ENCODE measurements at places on chromosomes 4 and X. TPM values are rescaled to one million over a fixed set of nuclear protein-coding genes. Genes with fewer than 3 reads are reported as not detected.

DNA sequence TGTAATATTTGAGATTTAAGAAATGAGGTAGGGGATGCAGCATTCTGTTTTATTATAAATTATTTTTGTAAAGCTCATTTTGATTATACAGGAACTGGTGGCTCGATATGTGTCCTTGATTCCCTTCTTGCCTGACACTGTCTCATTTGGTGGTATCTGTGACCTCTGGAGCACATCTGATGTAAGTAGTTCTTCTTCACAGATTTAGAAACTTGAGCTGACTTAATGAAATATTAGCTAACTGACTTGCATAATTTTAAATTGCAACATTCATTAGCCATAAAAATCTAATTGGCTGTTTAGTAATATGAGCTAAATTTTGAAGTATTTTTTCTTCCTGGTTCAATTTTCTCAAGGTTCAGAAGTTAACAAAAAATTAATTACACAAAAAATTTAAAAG is 69.1 kb downstream of the FBXL5 start:
- H3K4me1 ChIP-seq, result no peaks in the 10 kb centered on the region
- H3K27me3 ChIP-seq, result no peaks in the 10 kb centered on the region
- no peak for DNase-seq
- H3K36me3 ChIP-seq, result no peaks in the 10 kb centered on the region
- no peak overlapping the region for H3K27ac ChIP-seq
- H3K4me3 ChIP-seq, result no peak overlapping the region

- H3K27ac ChIP-seq, result no peak overlapping the region
- no peak for DNase-seq
- H3K27me3 ChIP-seq, result peaks cover 13% of the 10 kb centered on the region
- no peaks in the 10 kb centered on the region for H3K4me1 ChIP-seq
- no peaks in the 10 kb centered on the region for H3K36me3 ChIP-seq
Measured at GRCh38 chr4:2303686-2304320, 41.9 kb upstream of the MXD4 start.

- peaks cover 20% of the 10 kb centered on the region for H3K4me1 ChIP-seq
- H3K36me3 ChIP-seq, result no peaks in the 10 kb centered on the region
- no peak for DNase-seq
Measured at GRCh38 chr4:48368389-48368788, 27.1 kb downstream of the SLAIN2 start.

GRCh38 chr4:150694438-150694837 is 112.5 kb downstream of the MAB21L2 start:
- H3K27ac ChIP-seq, result no peak overlapping the region
- H3K4me1 ChIP-seq, result no peaks in the 10 kb centered on the region
- no peak for DNase-seq

GRCh38 chrX:41001327-41001726 is 83.9 kb upstream of the USP9X start:
- H3K4me3 ChIP-seq, result peak overlapping the region; percentile 7
- DNase-seq, result no peak
- H3K4me1 ChIP-seq, result peaks cover 16% of the 10 kb centered on the region
- H3K27ac ChIP-seq, result no peak overlapping the region
- H3K27me3 ChIP-seq, result no peaks in the 10 kb centered on the region

DNA sequence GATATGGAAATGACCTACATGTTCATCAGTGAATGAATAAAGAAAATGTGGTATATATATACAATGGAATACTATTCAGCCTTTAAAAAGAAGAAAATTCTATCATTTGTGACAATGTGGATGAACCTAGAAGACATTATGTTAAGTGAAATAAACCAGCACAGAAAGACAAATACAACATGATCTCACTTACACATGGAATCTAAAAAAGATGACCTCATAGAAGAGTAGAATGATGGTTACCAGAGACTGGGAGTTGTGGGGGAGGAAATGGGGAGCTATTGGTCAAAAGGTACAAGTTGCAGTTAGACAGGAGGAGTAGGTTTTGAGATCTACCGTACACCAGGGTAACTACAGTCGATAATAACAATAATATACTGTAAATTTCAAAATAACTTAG is 51.5 kb downstream of the WNK3 start:
- no peak overlapping the region for H3K4me3 ChIP-seq
- H3K36me3 ChIP-seq, result no peaks in the 10 kb centered on the region
- DNase-seq, result no peak
- H3K4me1 ChIP-seq, result no peaks in the 10 kb centered on the region

DNA sequence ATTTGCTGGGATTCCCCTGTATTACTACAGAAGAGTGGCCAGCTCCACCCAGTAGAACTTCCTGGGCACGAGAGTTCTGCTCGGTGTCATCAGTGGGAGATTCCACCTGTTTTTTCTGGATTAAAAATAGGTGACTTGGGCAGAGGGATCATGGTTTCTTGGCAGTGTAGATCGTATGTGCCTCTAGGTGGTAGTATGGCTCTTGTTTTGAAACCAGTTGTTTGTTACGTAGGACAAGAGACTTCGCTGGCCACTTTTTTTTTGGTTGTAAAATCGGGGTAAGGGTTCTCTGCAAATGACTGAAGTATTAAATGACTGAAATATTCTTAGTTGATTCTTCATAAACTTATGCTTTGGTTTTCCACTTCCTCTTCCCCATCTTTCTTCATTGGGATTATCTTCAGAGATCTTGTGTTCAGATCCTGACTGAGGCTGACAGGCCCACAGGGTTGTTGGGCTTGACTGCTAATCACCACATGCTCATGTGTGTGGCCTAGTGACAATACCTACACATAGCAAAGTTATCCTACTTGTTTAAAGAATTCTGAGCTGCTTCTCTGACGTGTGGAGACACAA is 43.8 kb upstream of the WDR1 start:
- H3K4me3 ChIP-seq, result no peak overlapping the region
- DNase-seq, result no peak
- H3K27me3 ChIP-seq, result peaks cover 16% of the 10 kb centered on the region
- no peaks in the 10 kb centered on the region for H3K36me3 ChIP-seq
- no peaks in the 10 kb centered on the region for H3K4me1 ChIP-seq
- H3K27ac ChIP-seq, result no peak overlapping the region

The C1GALT1C1 gene
- 26.8 TPM for total RNA-seq

The EGF gene
- total RNA-seq, result 1.6 TPM

The DCX gene
- not detected for total RNA-seq

Measured in Calu3 (cell line).